Left renal cortex interstitium (tissue), 4 donors: ENCODE measurements at places on chromosomes 3 and 15.

DNA sequence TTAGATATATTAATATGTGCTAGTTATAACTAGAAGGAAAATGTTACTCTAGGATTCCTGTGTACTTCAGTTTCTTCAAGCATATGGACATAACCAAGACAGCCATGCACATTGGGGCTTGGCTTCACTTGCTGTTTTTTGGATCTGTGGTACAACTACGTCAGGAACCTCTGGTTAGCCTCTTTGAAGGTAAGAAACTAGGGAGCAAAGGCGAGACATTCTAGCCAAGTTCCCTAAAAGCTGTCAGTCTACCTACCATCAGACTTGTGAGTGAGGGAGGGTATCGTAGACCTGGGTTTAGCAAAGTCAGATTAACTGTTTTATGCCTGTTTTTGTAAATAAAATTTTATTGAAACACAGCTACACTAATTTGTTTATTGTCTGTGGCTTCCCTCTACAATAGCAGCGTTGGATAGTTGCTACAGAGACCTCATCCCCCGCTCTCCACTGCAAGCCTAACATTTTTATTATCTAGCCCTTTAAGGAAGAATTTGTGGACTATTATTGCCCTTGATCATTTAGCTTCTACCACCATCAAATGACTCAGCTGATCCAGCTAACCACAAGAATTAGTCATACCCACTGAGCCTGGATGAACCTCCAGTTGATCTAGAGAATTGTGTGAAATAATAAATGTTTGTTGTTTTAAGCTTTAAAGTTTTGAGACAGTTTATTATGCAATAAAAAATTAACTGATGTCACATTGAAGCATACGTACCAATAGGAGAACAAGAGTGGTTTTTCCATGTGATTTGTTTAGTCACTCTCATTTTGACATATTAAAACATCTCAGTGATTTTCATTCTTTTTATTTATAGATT, 58.1 kb downstream of the RSRC1 start:
- DNase-seq = no peak

GRCh38 chr3:81699536-81700320, 61.7 kb downstream of the GBE1 start:
- no peak for DNase-seq

- DNase-seq = no peak
Observed at GRCh38 chr3:151796105-151796680, 17.7 kb upstream of the AADAC start.

DNA sequence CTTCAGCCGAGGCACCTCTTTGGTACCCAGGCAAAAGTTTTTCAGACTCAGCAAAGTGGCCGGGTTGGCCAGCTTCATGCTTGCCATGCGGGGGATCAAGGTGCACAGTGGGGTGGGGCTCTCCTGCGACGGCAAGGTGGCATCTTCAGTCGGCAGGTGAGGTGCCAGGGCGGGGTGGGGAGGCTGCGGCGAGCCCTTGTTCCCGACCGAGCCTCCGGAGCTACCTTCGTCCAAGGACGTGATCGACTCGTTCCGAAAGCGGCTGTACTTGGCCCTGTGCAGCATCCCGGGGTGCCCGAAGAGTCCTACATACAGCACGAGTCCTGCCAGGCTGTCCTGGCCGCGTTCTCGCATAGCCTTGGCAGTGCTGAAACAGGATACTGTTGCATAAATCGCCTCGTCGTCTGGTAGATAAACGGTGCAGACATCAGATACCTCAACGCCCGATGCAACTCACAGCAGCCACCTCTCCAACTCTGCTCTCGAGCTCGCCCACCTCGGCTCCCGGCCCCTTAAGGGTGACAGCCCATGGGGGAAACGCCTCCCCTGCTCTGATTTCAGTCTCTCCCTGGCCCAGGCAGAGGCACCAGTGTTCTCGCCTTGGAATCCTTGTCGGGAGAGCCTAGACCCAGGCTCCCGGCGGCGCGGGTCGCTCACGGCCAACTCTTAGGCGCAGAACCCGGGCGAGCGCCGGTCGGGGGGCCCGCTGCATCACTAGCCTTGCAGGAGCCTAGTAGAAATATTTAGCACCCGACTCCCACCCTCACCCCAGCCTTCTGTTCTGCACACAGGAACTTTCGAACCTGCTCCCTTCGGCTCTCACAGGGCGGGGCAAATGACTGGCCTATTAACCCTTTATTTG, 826 bp downstream of the SHC4 start:
- no peak for DNase-seq

GRCh38 chr3:181210275-181210674, 220.7 kb upstream of the DNAJC19 start:
- no peak for DNase-seq

- DNase-seq = no peak
Observed at GRCh38 chr15:68574046-68574445, 4.7 kb upstream of the CORO2B start.
